ENCODE measurements at places on chromosomes 5 and 9.

DNA sequence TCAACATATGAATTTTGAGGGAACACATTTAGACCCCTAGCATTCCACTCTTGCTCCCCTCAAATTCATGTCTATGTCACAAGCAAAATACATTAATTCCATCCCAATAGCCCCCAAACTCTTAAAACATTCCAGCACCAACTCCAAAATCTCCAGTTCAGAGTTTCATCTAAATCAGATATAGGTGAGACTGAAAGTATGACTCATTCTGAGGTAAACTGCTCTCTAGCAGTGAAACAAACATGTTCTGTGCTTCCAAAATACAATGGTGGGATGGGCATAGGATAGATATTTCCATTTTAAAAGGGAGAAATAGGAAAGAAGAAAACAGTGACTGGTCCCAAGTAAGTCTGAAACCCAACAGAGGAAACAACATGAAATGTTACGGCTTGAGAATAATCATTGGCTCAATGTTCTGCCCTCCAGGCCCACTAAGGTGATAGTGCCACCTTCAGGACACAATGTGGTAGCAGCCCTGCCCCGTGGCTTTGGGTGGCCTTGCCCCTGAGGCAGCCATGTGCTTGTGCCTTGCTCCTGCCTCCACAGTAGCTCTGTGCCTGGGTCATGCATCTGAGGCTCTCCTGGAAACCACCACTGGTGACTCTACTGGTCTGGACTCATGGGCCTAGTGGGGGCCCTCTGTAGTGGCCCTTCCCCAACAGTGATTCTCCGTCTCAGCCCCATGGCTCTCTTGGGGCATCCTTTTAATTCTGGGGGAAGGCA lies 36.4 kb upstream of the IPPK start:
- DNase-seq: no peak

GRCh38 chr5:109060378-109061025 lies 312.8 kb downstream of the FER start:
- no peak for DNase-seq

DNA sequence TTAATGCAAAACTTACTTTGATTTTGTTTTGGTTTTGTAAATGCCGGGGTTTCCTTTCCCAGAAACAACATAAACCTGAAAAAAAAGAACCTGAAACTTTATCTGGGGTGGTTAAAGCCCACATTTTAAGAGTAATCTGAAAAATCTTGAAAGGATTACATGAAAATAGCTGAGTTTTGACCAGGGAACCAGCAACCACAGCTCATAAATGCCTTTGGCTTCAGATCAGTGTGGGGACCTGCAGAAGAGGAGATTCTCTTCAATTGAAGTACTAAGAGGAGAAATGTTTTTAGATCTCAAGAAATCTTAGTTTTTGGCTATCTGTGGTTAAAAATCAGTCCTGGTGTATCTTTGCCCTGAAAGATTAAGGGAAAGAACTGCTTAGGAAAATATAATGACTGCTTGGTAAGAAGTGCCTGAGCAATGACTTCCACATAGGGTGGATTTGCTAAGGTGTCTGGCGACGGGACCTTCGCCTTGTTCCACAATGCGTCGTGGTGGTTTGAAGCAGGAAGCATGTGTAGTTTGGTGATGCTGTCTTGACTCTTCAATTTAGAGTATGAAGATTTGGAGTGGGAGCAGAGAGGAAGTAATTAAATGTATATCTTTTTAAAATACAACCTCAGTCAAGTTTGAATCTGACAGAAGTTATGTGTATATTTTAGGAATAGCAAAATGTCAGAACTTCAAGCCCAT lies 186.5 kb downstream of the MAN2A1 start:
- no peak for DNase-seq

GRCh38 chr5:137401946-137402345 lies 97.2 kb downstream of the SPOCK1 start:
- no peak for DNase-seq

GRCh38 chr5:39473156-39473775 lies 48.5 kb upstream of the DAB2 start:
- DNase-seq: no peak

- peak; percentile 57 for DNase-seq
Measured at GRCh38 chr9:133726401-133727276, 11.5 kb downstream of the SARDH start.

DNA sequence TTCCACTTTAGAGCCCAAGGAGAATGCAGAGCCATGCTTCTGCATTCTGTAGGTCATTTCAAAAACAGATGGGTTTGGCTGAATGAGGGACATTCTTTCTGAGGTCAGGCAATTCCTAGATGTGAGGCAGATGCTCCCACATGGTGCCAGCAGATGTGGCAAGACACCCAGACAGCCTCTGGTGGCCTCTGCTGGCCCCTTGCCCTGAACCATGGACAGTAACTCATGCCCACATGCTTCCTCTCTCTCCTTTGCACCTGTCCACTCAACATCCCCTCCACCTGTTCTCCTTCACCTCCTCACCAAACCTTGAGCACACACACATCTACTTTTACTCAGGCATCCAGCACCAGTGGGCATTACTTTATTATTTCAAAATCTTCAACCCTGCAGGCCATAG lies 252.3 kb downstream of the DNAH5 start:
- DNase-seq: no peak

- no peak for DNase-seq
Measured at GRCh38 chr5:90279091-90279490, 130.5 kb downstream of the CETN3 start.

GRCh38 chr5:123046222-123046621 lies 9.7 kb upstream of the PPIC start:
- DNase-seq: no peak

- no peak for DNase-seq
Measured at GRCh38 chr5:126587551-126588390, 7.2 kb downstream of the ALDH7A1 start.

DNA sequence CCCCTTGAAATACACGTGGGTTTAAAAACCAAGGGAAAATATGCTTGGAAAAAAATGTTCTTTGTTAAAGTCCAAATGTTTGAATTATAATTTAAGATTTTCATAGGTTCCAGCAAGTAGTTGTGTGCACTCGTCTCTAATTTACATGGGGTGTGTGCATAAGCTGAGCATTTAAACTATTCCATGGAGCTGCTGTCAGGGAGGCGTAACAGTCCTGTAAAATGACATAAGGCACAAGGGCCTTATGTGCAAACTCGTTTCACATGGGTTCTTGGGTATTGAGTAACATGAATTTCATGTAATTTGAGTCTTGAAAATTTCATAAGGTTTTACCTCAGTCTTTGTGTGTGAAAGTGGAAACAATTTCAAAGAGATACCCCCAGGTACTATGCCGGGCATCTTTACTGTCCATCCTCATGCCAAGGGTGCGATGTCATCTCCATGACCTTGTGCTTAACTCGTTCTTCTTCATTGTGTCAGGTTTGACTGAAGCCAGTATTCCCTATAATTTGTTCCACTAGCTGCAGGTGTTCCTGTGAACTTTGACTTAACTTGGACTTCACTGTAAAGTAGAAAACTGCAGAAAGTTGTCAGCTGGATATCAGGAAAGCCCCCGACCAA lies 359.3 kb downstream of the SH3GL2 start:
- DNase-seq: no peak

GRCh38 chr5:97231025-97231636 lies 48.1 kb upstream of the RIOK2 start:
- DNase-seq: no peak

DNA sequence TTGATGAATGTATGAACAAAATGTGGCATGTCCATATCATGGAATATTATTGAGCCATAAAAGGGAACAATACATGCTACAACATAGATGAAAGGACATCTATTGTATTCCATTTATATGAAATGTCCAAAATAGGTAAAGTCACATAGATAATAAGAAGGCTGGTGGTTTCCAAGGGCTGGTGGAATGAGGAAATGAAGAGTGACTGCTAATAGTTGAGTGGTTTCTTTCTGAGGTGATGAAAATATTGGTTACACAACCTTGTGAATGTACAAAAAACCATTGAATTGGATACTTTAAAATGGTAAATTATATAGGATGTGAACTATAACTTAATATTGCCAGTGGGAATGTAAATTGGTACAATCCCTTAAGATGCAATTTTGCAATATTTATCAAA lies 5.2 kb downstream of the ARSB start:
- DNase-seq: no peak

DNA sequence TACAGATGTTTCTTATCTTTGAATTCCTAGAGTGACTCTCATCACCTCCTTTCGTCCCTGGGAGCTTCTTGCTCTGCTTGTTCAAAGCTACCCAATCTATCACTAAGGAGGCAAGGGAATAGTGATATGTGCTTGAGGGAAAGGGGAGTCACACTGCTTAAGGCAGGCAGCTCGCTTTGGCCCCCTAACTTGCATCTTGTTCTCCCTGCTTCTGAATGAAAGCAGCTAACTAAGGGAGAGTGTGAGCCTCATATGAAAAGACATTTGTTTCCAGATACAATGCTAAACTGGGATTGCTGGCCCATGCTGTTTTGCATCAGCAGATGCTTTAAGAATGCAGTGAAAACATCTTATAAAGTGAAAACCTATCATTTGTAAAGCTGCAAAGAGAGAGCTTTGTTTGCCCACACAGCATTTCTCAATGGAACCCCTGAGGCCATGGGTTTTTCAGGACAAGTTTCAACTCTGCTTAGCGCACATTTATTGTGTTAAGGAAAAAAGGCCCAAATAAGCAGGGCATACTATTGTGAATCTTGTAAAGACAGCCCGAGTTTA lies 367.9 kb upstream of the ADAMTSL1 start:
- DNase-seq: no peak

- DNase-seq: no peak
Measured at GRCh38 chr5:154788212-154788611, 33.0 kb downstream of the LARP1 start.

DNA sequence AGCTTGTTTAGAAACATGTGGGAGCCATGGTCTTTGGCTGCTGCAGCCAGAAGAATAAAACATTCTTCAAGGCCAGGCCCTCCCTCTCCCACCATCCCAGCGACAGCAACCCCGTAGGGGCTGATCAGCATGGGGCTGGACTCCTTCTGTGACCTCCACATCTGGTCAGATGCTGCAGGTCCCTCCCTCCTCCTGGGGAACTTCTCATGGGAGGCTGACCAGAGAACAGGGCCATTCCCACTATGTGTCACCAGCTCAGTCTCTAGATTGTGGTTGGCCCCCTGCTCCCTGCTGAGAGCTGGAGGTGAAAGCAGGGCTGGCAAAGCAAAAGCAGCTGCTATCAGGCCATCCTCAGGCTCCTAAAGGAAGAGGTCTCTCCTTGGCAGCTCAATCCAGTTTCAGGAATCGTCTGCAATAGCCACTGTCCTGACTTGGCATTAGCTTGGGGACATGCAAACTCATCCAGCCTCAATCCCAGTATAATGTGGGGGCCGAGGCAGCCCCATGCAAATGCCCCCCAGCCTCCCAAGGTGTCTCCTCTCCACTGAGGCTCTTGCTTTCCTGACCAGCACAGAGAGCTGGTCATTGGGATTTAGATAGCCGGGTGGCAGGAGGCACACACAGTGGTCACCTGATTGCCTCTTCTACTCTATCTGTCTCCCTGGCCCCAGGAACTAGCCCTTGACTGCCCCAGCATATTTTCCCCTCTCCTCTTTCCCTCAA lies 81.5 kb downstream of the NRG2 start:
- no peak for DNase-seq

DNA sequence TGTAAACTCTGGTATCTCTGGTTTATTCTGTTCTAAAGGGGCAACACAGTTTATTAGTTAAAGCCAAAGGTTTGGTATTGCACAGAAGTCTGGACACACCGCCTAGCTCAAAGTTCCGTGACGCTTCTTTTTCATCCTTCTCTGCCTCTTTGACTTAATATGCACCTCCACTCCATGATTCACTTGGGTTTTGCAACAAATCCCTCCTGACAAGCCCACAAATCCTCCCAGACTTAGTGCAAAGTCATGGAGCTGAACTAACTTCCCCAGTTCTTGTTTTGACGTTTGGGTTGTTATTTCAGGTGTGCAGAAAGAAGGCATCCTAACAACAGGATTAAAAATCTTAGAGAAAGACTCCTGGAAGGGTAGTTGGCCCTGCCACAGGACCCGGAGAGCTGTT lies 441.6 kb upstream of the DMAC1 start:
- DNase-seq: no peak

DNA sequence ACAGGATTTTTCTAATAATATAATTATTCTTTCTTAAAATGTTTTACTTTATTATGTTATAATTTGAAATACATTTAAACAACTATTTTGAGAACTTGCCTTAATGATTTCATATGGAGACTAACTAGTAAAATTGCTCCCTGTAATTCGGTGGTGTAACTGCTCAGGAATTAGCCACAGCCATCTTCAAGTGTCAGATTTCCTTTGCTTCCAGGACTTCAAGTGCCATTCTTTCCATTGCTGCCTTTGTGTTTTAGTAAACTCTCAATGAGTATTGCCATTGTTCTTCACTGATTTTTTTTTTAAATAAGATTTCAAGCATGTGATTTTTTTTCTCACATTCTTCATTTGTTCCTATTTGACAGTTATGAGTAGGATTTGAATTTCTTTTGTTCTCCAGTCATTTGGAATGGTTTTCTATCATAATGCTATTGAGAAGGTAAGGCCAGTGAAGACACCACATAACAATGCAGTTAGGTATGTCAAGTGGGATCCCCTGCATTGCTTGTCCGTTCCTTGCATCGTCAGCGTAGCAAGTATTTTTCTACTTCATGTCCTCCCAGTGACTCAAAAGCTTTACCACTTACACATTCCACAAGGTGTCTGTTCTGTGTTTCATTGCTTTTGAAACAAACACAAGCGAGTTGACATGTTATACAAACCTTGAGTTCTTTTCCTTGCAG lies 83.7 kb downstream of the LNPEP start:
- no peak for DNase-seq

- DNase-seq: no peak
Measured at GRCh38 chr5:133793756-133794465, 174.5 kb downstream of the C5orf15 start.

GRCh38 chr9:125794708-125795107 lies 47.5 kb downstream of the PBX3 start:
- DNase-seq: no peak

- DNase-seq: no peak
Measured at GRCh38 chr9:95012035-95012708, 285.7 kb downstream of the AOPEP start.

GRCh38 chr9:87638292-87638691 lies 87.6 kb upstream of the CTSL start:
- no peak for DNase-seq

- no peak for DNase-seq
Measured at GRCh38 chr5:151608522-151608921, 17.4 kb upstream of the FAT2 start.

- peak; percentile 29 for DNase-seq
Measured at GRCh38 chr9:111482694-111483438, 1.3 kb downstream of the ECPAS start.

GRCh38 chr5:36878392-36879082 lies 2.0 kb downstream of the NIPBL start:
- DNase-seq: no peak

GRCh38 chr5:144139586-144139985 lies 30.9 kb downstream of the YIPF5 start:
- DNase-seq: no peak

GRCh38 chr9:122402403-122402871 lies 31.6 kb downstream of the PTGS1 start:
- DNase-seq: no peak
